ENCODE measurements at places on chromosomes 3 and 15.

DNA sequence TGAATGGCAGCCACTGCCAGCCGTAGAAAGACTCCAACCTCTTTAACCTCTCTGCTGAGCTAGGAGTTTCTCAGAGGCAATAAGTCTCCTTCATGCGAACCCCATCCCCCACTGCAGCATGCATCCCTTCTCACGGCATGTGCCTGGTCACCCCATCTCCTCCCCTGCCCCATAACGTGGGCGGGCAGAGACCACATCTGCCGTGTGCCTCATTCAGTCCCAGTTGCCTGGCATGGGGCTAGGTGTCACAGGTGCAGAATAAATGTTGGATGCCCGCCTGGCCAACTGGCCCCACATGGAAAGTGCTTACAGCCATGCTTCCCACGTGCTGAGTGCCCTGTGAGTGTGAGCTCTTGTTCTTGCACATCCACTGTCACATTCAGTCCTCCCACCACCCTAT, 43.5 kb upstream of the NTRK3 start:
- DNase-seq, result no peak

DNA sequence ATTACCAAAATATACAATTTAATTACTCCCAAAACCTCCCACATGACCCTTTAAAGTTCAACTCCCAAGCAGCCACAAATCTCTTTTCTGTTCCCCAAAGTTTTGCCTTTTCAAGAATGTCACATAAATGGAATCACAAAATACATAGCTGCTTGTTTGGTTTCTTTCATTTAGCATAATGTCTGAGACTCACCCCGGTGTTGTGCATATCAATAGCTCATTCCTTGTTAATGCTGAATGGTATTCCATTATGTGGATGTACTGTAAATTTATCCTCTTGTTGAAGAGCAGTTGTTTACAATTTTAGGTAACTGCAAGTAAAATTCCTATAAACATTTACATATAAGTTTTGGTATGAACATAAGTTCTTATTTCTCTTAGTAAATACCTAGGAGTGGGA, 15.5 kb downstream of the NAA50 start:
- no peak for DNase-seq

GRCh38 chr15:35958975-35959374, 413.0 kb upstream of the DPH6 start:
- no peak for DNase-seq

- no peak for DNase-seq
Measured at GRCh38 chr3:154981201-154981600, 98.9 kb upstream of the MME start.

DNA sequence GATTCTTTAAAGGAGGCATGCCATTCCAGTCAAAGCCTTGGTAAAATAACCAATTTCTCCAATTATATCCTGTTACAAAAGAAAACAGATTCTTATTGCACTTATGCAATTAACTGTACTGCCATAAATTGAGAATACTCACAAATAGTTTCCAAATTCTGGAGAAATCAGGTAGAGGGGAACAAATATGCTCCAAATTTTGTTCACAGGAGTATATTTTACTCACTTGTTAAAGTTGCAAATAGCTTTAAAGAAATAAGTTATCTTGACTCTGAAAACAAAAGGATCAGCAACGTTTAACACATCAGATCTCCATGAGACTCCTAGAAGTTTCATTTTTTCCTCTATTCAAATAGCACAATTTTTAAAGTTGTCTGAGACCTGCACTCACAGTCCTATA, 712.1 kb upstream of the ARRDC4 start:
- DNase-seq, result no peak

DNA sequence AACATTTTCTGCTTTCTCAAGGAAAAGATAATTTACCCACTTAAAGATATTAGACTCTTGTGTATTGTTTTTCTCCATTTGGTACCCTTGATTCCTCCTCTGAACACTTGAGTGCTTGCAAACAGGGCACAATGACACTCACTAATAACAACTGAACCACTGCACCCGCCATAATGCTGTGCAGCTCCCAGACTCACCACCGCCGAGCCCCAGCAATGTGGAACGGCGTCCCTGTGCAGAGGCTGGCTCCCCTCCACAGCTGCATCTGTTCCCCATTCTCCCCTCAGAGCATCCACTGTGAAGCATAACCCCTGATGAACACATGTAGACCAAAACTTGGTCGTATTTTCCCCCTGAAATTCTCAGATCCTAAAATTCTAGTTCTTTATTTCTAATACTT, 276.2 kb upstream of the PLSCR5 start:
- no peak for DNase-seq

GRCh38 chr3:177357352-177358090, 160.2 kb upstream of the TBL1XR1 start:
- peak; percentile 86 for DNase-seq

DNA sequence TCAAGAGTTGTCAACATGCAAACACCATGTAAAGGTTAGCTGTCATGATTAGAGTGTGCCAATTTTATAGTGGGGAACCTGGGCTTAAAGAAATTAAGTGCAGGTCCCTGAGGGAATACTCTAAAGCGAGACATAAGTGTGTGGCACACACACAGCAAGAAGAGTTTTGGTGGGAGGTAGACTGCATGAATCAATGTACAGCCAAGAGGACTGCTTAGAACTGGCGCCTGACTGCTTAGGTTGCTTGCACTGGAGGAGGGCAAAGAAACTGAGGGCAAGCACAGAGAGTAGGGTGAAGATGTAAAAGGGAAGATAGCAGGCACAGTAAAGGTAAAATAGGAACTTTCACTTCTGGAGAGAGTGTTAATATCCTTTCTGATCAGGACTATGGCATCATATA, 184.9 kb downstream of the SOX2 start:
- DNase-seq, result no peak

GRCh38 chr3:37240170-37240945, 66.0 kb upstream of the LRRFIP2 start:
- DNase-seq, result no peak

- peak; percentile 73 for DNase-seq
Measured at GRCh38 chr3:177361081-177361938, 164.0 kb upstream of the TBL1XR1 start.

DNA sequence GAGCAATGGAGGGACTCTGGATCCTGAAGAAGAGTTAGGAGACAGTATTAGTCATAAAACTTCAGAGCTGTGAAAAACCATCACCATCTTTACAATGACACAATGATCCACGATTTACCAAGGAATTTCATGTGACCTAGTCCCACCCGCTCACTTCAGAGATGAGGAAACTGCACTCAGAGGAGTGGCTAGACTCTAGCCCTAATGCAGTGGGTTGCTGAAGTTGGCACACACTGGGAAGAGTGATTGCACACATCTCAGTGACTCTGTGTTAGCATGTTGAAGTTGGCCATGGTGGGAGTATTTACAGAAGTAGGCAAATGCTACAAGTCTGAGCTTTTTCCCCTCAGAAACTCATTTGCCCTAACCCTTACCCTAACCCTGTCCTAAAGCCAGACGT, 35.2 kb upstream of the SPATA12 start:
- DNase-seq, result no peak

GRCh38 chr3:81485444-81485865, 276.0 kb downstream of the GBE1 start:
- DNase-seq, result no peak

DNA sequence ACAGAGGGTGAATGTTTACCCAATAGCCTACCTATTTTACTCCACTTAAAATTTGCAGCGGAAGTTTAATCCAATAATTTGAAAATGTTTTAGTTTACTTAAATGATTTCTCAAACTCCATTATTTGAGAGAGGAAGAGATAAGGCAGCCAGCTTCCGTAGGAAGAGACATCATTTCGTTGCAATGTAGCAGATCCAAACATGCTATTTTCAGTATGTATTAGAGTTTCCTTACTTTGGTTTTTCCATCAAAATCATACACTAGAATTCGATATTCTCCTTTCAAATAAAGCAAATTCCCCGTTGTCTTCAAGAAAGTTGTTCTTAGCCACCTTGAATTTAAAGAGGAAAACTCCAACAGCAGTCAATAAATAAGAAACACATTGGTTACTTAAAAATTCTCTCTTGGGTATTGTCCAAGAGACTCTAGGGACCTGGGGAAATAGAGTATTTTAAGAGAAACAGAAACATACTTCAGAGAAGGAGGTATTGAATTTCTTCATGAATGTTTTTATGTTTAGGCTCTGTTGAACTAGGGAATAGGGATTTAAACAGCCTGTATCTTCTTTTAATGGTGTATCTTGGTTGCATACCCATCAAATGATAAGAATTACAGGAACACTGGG, 324.5 kb upstream of the GBE1 start:
- no peak for DNase-seq

- no peak for DNase-seq
Measured at GRCh38 chr3:107221856-107222255, 155.4 kb upstream of the CCDC54 start.

DNA sequence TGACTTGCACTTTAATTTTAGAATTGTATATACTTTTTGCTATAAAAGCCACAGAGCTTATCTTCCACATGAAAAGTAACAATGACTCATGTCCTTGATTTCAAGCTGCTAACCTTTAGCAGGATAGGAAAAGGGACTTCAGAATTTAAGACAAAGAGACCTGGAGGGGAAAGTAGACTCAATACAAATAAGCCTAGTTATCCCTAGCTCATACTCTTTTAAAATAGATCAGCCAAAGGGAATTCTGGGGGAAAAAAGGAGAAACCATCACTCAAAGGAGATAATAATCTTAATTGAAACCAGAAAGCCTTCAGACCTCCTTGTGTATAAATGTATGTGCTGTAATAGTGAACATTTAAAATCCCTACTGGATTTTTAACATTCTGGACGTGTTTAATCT, 930.3 kb downstream of the NTRK3 start:
- DNase-seq, result no peak

- DNase-seq, result no peak
Measured at GRCh38 chr3:83500931-83501330, 1457.9 kb upstream of the CADM2 start.

GRCh38 chr3:156180077-156180476, 59.7 kb downstream of the KCNAB1 start:
- DNase-seq, result no peak

DNA sequence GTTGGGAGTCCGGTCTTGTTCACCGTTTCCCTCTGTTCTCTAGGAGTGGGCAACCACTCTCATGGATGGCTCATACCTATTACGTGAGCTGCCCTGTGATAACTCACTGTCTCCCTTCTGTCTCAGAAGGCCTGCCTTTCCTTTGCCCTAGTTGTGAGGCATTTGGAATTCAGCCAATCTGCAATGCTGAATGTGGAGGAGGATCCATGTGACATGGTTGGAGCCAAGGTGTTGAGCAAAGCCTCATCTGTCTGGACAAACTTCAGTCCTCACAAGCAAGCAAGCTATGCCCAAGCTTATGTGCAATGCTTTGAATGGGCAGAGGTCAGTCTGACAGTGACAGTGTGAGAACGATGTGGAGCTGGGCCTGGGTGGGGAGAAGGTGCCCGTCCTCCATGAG, 37.8 kb upstream of the ATP10A start:
- DNase-seq, result no peak

DNA sequence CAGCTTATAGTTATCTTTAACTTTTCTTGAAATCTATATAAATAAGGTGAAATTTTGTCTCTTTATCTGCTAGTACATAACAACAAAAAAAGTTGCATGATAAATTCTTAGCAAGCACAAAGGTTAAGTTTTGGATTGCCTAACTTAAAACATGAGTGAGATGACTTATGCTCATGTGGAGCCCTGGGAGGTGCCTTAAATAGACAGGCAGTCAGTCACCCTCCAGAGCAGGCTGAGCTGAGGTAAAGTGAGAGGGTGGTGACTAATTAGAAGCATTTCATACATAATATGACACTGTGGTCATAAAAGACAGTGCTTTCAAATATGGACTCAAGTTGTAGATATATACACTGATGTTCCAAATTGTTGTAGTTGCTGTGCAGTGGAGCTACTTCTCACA, 14.6 kb upstream of the MME start:
- DNase-seq, result no peak

DNA sequence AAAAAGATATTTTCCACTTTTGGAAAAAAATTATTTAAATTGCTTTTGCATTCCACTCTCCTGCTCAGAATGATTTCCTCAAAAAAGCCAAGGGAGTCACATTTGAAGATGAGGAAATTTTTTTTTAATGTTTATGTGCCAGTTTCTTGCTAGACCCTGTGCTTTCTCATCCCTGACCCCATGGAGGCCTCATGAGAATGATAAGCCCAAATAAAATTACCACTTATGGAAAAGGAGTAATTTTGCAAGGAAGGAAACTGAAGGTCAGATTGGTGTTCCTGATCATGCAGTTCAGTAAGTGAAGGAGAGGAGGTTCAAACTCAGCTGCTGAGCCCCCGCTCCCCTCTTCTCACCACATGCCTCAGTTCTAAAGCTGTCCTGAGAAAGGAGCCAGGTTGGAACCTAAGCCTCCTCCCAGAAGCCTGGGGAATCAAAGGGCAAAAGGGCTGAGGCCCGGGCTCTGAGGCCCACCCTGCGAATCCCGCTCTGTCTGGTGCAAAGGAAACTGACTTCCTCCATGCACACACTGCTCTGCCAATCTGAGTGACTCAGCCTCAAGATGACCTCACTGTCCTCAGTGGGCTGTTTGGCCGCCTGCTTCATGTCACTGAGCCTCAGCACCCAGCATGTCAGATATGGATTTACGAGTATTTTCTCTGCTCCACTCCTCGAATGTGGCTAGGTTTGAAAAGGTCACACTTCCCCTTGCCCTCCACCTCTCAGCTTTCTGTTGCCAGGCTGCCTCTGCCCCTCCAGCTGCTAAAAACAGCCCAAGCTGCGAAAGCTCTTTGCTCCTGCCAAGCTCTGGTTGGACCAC, 56.9 kb upstream of the FLNB start:
- peak; percentile 59 for DNase-seq

DNA sequence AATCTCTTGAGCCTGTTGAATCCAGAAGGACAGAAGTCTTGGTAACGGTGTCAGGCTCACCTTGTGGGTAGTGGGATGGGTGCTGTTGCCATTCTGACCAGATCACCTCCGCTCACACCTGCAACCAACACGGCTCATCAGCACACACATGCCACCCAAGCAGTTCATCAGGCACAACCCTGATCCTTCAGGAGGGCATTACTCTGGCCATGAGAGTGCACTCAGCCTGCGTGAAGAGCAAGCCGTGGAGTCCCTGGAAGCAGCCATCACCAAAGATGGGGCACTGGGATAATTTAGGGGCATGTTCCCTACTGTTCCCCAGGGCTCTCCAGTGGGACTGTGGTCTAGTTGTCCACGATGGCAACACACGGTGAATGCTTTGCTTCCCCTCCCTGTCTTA, 120.5 kb downstream of the SHQ1 start:
- DNase-seq, result no peak

GRCh38 chr15:31605467-31605931, 278.9 kb downstream of the KLF13 start:
- no peak for DNase-seq

GRCh38 chr3:191737742-191738141, 276.8 kb downstream of the PYDC2 start:
- DNase-seq, result no peak

DNA sequence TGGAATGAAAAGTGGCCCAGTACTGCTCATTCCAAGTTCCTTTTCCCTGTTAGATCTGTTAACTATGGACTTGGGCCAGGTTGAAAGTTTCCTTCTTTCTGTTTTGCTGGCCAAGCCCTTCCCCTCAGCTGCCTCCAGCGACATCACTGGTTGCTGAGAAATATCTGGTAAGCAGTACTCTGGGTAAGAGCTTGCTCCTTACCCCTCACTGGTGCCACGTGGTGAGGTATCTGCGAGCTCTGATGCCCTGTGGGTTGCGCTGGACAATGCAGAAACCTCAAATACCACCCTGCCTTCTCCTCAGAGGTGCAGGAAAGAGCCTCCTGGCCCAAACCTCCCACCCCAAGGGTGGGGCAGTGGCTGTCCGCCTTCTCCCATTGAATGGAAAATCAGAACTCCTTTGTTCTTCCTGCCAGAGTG, 42.9 kb upstream of the APH1B start:
- DNase-seq, result no peak

GRCh38 chr15:44676676-44677075, 13.2 kb upstream of the SPG11 start:
- DNase-seq, result no peak

GRCh38 chr15:77349666-77350065, 70.2 kb downstream of the PEAK1 start:
- DNase-seq, result no peak
